ENCODE measurements at places on chromosomes 1 and 21. TPM values are rescaled to one million over a fixed set of nuclear protein-coding genes. Genes with fewer than 3 reads are reported as not detected.

GRCh38 chr1:107252271-107252670, 111.4 kb downstream of the NTNG1 start:
- no peak for DNase-seq
- no peaks in the 10 kb centered on the region for H3K4me1 ChIP-seq
- H3K27me3 ChIP-seq: no peaks in the 10 kb centered on the region
- no peak overlapping the region for H3K27ac ChIP-seq
- no peak overlapping the region for H3K4me3 ChIP-seq

DNA sequence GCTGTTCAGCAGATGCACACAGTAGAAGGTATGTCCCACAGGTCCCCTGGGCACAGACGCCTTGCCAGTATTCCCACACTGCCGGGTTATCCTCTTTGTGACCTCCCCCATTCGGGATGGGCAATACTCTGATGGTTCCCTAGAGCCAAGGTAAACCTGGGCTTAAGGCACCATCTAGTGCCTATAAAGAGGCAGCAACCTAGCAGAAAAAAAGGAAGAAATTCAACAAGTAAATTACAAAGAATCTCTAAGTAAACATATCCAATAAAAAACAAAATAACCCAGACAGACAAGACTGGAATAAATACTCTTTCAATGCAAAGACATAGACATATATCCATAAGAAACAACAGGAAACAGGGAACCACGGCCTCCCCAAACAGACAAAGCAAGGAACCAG, 39.4 kb downstream of the HSF2BP start:
- no peak for DNase-seq
- H3K27ac ChIP-seq: no peak overlapping the region
- no peaks in the 10 kb centered on the region for H3K27me3 ChIP-seq
- H3K4me3 ChIP-seq: no peak overlapping the region

The FCRL2 gene
- not detected for total RNA-seq

- H3K27ac ChIP-seq: peak overlapping the region; percentile 16
- H3K27me3 ChIP-seq: no peaks in the 10 kb centered on the region
- H3K36me3 ChIP-seq: no peaks in the 10 kb centered on the region
- no peak for DNase-seq
Measured at GRCh38 chr21:42865776-42866160, 13.6 kb downstream of the WDR4 start.

The PRDM16 gene
- total RNA-seq: 0.19 TPM

GRCh38 chr1:240768979-240769378, 157.0 kb upstream of the GREM2 start:
- H3K27ac ChIP-seq: no peak overlapping the region
- H3K4me1 ChIP-seq: no peaks in the 10 kb centered on the region
- H3K4me3 ChIP-seq: no peak overlapping the region
- H3K27me3 ChIP-seq: no peaks in the 10 kb centered on the region
- DNase-seq: no peak

- no peaks in the 10 kb centered on the region for H3K36me3 ChIP-seq
- H3K27me3 ChIP-seq: no peaks in the 10 kb centered on the region
- no peaks in the 10 kb centered on the region for H3K4me1 ChIP-seq
- no peak for DNase-seq
- H3K4me3 ChIP-seq: no peak overlapping the region
Measured at GRCh38 chr1:95323123-95323522, 89.1 kb downstream of the RWDD3 start.

DNA sequence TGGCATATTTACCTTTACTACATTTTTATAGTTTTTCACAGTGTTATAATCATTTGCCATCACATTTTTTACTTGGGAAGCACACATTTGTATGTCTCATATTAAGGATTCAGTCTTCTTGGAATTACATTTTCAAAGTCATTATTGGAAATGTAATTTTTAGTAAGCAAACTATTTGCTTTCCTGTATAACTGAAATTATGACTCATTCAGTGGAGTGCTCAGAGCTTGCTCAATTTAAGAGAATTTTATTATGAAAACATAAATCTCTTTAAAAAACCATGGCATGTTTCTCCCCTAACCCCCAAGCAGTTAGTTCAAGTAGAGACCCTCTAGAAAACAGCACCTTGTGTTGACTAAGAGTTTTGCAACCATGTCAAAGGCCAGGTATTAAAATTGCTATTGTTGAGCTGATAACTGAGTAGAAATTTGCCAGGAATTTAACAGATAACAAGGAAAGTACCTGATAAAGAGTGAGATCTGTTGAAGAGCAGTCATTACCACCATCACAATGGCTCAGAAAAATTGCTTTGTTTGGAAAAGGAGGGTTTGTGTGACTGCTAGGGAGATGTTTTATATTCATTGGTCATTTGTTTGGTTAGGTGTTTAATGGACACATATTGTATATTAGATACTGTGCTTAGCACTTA, 105.9 kb downstream of the KCNK2 start:
- H3K27ac ChIP-seq: no peak overlapping the region
- DNase-seq: no peak
- H3K27me3 ChIP-seq: no peaks in the 10 kb centered on the region
- H3K4me3 ChIP-seq: no peak overlapping the region
- no peaks in the 10 kb centered on the region for H3K4me1 ChIP-seq
- no peaks in the 10 kb centered on the region for H3K36me3 ChIP-seq

DNA sequence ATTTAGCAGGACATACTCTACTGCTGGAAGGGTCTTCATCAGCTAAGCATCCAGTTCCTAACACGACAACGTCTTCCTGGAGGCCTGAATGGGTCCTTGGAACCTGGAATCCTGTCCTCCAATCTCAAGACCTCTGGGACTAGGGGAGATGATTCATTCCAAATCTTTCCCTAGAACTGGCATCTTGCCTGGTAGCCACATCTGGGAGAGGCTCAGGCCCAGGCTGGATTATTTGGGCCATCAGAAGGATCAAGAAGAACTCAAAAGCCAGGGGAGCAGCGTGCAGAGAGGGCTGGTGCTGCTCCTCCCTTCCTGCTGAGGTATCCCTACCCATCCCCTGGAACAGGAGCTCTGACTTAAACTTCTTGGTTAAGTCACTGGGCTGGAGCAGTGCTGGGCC, 2.8 kb upstream of the PHLDA3 start:
- no peaks in the 10 kb centered on the region for H3K27me3 ChIP-seq
- peak; percentile 58 for DNase-seq
- no peak overlapping the region for H3K27ac ChIP-seq
- no peaks in the 10 kb centered on the region for H3K36me3 ChIP-seq
- no peak overlapping the region for H3K4me3 ChIP-seq
- peaks cover 20% of the 10 kb centered on the region for H3K4me1 ChIP-seq

- H3K36me3 ChIP-seq: no peaks in the 10 kb centered on the region
- no peaks in the 10 kb centered on the region for H3K4me1 ChIP-seq
- H3K27ac ChIP-seq: no peak overlapping the region
- no peak for DNase-seq
- no peak overlapping the region for H3K4me3 ChIP-seq
Measured at GRCh38 chr1:239421811-239422210, 35.4 kb downstream of the CHRM3 start.
